ENCODE measurements at places on chromosomes 5 and 9. TPM values are rescaled to one million over a fixed set of nuclear protein-coding genes. Genes with fewer than 3 reads are reported as not detected.

The TEX48 gene
- not detected for total RNA-seq

The ZBTB43 gene
- 13.5 TPM for total RNA-seq

The C5 gene
- total RNA-seq, result 3.1 TPM

GRCh38 chr5:156758011-156758791, 91.9 kb upstream of the PPP1R2B start:
- DNase-seq, result no peak

DNA sequence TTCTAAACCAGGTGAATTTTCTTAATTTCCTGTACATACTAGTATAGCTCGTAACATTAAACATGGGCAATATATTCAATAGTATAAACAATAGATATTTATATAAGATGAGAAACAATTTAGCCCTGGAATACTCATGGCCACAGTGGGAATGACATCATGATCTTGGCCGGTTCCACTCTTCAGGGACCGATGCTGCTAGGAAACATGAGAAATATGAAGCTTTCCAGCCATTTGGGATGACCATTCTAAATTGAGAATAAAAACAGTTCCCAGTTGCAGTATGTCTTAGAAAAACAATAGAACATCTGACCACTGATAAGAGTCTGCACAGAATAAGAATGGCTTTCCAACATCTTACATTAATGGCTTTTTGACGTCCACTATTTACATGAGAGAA, 33.3 kb upstream of the SLCO6A1 start:
- DNase-seq, result no peak

DNA sequence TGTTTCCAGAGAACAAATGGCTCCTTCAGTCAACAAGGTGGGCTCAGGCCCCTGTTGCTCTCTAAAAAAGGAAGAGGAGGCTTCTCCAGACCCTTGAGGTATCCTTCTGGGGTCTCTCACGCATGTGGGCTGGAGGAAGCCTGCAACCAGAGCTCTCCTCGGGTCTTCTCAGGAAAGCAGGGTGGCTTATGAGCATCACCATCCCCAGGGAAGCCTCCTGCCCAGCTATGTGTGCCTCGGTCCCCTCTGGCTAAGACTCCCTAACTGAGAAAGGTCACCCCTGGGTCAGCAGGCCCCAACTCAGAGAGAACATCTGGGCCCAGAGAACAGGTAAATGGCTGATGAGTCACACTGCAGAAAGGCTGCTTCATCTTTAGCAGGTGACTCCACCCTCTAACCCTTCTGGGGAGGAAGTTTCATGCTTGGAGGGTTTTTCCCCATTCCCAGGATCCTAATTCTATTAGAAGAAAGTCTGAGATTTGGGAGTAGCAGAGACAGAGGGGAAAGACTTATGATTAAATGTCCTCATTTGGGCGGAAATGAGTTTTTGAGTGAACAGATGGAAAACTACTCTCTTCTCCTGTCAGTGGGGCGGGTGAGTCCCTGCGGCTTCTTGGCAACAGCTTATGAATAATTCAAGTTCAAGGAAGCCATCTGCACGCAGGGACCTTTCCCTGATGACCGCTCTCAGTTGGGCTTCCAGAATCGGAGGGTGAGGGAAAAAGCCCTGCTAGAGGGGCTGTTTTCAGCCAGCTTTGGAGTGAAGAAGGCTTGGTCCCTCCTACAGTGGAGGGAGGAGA, 41.9 kb downstream of the TGFBI start:
- no peak for DNase-seq

Data from spleen (tissue), 13 donors.